ENCODE measurements at places on chromosomes 6 and 20.

- no peak for DNase-seq
Observed at GRCh38 chr6:110421749-110422443, 6.5 kb upstream of the DDO start.

GRCh38 chr6:35415065-35415891 is 36.9 kb upstream of the FANCE start:
- no peak for DNase-seq

DNA sequence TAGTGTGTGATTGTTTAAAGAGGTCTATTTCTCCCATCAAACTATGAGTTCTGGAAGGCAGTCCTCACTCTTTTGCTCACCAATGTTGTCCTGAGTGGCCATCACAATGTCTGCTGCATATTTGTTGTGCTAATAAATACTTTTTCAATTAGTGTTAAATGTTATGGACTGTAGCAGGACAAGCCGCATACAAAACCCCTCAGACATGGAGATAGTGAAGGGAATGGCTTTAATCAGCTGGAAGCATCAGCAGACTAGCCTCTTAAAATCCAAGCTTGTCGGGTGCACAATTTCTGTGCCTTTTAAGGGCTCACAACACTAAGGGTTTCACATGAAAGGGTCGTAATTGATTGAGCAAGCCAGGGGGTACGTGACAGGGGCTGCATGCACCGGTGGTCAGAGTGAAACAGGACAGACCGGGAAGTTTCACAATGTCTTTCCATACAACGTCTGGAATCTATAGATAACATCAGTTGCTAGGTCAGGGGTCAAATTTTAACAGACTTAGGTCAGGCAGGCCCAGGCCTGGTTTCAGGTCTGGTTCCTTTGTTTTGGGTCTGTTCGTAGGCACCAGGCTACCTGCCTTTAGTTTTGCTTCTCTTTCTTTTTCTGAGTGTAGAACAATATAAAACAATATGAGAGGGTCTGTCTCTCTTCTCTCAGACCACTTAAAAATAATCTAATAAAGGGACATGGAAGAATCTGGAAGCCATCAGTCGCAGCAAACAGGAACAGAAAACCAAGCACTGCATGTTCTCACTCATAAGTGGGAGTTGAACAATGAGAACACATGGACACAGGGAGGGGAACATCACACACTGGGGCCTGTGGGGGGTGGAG is 327.6 kb upstream of the HTR1E start:
- no peak for DNase-seq

- DNase-seq = no peak
Observed at GRCh38 chr6:161917645-161918044, 643.8 kb upstream of the AGPAT4 start.

- no peak for DNase-seq
Observed at GRCh38 chr20:41080866-41081265, 52.2 kb downstream of the TOP1 start.

GRCh38 chr20:20992686-20993360 is 113.3 kb downstream of the LINC00237 start:
- no peak for DNase-seq

DNA sequence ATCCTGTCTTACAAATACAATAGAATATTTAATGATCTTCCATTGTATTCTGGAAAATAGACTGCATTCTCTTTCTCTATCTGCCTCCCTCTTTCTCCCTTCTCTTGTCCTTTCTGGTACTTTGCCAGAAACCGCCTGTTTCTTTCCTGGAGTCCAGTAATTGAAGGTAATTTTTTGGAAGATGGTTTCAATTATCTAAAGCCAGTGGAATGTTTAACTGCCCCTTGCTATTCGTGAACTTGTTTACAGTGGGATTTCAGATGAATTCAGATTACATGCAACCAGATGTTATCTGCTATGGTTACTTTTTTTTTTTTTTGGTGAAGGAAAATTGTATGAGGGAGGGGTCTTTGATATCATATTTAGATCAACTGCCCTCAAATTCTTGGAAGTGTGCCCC is 655.5 kb upstream of the FLRT3 start:
- no peak for DNase-seq

DNA sequence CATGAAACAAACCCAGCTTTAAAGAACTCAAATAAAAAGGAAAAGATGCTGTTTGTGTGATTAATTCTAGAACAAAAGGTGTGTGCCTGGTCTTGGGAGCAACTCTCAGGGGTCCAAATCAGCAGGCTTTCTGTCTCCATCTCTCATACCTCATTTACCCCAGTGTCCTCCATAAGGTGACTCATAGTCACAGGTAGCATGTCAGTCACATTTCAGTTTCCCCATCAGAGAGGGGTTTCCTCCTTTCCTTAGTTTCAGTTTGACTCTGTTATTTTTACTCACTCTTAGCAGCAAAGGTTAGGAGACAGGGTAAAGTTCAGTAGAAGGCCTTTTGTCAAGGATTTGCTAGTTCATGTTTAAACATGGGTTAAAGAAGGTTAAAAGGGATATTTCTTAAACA is 46.2 kb downstream of the OGFRL1 start:
- no peak for DNase-seq

DNA sequence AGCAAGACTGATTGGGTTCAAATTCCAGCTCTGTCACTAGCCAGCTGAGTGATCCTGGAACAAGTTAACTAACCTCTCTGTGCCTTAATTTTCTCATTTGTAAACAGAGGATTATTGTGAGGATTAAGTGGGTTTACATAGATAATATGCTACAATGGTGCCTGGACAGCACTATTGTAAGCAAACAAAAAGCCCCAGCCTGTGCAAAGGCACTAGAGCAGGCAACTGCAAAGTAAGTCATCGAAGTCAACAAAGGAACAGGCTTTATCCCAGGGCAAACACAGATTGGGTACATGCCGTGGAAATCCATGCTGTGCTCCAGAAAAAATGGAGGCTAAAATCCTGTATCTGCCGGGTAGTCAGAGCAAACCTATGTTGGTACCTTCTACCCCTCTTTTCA is 43.2 kb upstream of the CTNNBL1 start:
- no peak for DNase-seq

DNA sequence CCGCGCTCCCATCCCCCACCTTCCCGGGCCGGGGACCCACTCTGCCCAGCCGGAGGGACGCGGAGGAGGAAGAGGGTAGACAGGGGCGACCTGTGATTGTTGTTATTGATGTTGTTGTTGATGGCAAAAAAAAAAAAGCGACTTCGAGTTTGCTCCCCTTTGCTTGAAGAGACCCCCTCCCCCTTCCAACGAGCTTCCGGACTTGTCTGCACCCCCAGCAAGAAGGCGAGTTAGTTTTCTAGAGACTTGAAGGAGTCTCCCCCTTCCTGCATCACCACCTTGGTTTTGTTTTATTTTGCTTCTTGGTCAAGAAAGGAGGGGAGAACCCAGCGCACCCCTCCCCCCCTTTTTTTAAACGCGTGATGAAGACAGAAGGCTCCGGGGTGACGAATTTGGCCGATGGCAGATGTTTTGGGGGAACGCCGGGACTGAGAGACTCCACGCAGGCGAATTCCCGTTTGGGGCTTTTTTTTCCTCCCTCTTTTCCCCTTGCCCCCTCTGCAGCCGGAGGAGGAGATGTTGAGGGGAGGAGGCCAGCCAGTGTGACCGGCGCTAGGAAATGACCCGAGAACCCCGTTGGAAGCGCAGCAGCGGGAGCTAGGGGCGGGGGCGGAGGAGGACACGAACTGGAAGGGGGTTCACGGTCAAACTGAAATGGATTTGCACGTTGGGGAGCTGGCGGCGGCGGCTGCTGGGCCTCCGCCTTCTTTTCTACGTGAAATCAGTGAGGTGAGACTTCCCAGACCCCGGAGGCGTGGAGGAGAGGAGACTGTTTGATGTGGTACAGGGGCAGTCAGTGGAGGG is 2.8 kb downstream of the SOX4 start:
- DNase-seq = peak; percentile 46

- DNase-seq = peak; percentile 32
Observed at GRCh38 chr6:98843271-98844243, 9.2 kb downstream of the POU3F2 start.

- DNase-seq = no peak
Observed at GRCh38 chr6:135185483-135185882, 4.4 kb downstream of the MYB start.

- DNase-seq = no peak
Observed at GRCh38 chr6:135813401-135813800, 38.1 kb upstream of the PDE7B start.

GRCh38 chr20:23507346-23507745 is 16.4 kb downstream of the CST8 start:
- DNase-seq = no peak

DNA sequence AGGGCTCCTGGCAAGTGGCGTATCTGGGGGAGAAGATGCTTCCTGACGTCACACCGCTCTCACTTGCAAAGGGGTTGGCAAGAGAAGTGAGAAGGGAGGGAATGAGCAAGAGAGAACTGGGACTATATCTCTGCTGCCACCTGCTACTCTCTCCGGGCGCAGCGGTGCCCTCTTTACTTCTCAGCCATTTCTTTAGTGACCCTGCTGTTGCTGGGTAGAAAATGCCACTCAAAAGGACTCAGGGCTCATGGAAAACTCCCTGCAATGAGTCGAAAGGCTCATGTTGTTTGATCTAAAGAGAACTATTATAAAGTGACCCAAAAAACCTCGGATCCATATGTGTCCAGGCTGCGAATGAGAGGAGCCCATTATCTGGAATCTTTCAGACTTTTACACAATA is 401.8 kb downstream of the SAMD5 start:
- no peak for DNase-seq

DNA sequence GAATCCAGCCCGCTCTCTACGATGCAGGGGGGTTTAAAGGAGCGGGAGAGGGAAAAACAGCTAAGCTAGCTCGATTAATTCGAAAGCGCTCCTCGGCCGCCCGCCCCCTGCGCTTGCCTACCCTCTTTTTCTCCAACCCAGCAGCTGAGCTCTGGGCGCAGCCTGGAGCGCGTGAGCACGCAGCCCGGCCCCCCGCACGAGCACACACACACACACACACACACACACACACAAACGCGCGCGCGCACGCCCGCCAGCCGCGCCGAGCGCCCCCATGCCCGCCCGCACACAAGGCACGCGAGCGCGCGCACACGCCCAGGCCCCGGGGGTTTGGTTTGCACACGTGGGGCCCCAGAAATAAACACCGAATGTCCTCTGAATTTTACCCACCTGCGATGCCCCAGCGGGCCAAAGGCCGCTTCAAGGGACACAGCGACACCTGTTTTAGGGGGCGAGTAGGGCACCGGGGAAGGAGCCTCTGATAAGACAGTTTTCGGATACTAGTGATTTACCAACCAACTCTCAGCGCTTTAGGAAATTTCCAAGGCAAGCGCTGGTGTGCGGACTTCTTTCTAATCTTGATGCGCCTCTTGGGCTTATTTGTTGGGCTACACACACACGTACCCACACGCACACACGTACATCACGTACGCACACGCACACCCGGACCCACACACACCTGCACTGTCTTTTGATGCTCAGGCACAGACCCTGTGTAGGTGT is 802 bp upstream of the NRN1 start:
- peak; percentile 66 for DNase-seq

DNA sequence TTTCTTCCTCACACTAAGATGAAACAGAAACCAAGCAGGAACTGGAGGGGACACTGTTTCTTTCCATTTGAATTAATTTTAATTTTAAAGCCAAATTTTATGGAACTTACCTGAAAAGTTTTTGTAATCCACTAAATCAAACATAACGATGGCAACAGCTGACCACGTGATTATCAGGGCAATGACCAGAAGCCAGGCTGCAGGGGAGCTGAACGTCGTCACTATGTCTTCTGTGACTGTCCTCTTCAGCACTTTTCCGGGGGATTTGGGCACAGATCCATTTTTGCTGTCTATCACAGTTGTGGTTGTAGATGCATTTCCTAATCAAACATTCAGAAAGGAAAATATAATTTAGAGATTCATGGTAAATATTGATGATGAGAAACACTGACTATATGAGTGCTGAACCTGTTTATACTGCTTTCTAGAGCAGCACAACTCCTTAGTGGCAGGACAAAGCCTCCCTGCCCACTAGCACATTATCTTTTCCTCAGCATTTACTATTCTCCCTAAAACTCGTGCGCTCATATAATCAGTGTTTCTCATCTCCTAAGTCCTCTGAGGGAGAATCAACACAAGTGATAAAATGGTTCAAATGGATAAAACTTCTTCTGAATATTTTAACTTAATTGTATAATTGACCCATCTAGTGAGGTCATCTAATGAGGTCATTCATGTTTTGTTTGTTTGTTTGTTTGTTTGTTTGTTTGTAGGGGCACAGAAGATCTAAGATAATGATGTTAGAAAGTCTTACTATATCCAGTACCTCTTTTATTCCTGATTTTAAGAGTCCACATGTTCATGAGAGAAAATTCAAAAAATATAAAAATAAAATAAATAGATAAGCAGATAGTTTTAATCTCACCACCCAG is 65.7 kb downstream of the TRDN start:
- DNase-seq = no peak

DNA sequence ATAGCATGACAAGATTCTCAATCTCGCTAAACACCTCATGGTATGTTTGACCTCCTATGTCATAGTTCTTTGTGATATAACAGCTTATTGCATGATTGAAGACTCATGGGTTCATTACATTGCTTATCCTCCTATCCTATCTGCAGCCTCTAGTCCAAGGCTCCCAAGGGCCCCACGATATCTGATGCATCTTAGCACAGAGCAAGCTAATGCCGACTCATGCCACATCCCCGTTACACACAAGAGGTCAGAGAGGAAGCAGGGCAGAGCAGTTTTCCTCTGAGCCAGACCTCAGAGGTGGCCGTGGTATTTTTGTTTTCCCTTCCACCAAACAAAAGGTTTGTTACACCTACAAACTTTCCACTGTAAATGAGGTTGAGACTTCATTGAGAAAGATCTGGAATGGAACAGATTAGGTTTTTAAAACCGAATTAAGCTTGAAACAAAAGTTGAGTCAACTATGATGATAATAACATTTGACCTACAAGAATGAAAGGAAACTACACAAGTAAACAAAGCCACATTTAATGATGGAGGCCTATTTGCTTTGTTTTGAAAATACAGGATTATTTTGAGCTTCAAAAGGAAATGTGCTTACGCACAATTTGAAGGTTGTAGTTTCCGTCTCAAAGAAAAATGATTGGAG is 133.9 kb upstream of the MYLIP start:
- no peak for DNase-seq

DNA sequence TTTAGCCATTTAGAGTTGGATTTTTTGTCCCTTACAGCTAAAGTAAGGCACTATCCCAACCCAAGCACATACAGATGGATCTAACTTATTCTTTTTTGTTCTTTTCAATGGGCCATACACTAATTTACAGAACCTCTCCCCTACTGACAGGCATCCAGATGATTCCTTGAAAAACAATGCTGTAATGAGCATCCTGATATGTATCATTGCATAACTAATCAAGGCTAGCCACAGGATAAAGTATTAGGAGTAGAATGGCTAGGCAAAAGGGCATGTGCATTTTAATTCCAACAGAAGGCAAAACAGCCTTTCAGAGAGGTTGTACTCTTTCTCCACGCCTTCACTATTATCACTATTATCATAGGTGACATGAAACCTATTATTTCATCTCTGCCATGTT is 54.1 kb downstream of the ELOVL5 start:
- no peak for DNase-seq

All from activated T-cell treated with anti-CD3 and anti-CD28 coated beads, Interleukin-2, amount 50 U/mL, for 48 hours (primary cell).